ENCODE measurements at places on chromosomes 5 and 9.

DNA sequence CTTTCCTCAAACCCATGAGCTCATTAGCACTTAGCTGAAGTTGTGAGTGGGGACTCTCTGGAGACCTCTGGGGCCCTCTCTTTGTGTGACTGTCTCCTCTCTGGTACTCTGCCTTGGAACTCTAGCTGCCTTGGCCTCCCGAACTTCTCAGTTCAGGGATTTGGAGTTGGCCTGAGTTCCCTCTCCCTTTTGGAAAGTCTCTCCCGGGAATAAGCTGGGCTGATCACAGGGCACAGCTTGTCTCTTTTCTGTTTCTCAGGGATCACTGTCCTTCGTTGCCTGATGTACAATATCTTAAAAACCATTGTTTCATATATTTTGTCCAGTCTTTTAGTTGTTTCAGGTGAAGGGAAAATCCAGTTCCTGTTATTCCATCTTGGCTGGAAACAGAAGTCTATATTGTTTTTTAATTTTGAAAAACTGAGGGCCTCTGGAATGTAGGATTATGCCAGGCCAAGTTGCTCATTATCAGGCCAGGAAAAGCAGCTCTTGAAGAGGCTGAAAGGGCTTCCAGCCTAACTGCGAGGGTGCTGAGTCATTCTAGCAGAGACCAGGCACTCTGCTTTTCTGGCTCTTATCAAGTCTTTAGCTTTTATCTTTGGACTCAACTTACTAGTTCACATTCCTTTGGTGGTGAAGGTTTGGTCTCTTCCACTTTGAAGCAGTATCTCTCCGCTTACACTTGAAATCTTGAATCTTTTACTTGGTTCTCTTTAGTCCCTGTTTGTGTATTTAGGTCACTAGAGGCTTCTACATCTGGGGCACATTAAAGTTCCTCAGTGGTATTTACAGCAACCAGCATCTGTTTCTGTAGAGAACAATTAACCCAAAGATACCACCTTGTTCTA, 8.4 kb upstream of the RGS3 start:
- no peak for DNase-seq

- no peak for DNase-seq
Observed at GRCh38 chr5:139605887-139606286, 42.3 kb upstream of the CXXC5 start.

DNA sequence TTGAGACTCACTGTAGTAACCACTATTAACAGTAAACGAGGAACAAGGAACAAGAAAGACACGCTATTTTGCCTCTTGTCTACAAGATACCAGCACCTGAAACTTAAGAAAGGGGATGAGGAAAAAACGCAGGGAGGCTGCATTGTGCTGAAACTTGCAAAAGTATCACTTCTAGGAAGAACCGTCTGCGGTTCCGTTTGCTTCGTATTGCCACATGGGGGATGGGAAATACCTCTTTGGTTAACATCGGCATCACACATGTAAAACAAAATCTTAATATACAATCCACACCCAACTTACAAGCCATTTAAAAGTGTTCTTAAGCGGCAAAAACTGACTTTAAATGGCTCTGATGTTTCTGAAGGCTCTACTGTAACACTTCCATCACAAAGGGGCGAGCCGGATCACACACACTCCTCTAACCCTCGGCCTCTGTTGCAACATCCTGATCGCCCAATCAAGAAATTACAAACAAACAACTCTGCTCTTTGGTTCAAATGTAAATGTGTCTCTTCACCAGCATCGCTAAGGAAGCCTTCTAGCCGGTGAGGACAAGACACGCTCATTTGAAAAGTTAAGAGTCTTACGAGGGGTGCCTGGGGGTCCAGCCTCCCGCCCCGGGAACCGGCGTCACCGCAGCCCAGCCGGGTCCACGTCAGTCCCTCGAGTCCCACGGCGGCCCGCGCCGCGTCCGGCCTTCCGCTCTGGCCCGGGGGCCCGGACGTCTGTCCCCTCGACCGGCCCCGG, 621 bp downstream of the SEC16A start:
- DNase-seq: peak; percentile 53

DNA sequence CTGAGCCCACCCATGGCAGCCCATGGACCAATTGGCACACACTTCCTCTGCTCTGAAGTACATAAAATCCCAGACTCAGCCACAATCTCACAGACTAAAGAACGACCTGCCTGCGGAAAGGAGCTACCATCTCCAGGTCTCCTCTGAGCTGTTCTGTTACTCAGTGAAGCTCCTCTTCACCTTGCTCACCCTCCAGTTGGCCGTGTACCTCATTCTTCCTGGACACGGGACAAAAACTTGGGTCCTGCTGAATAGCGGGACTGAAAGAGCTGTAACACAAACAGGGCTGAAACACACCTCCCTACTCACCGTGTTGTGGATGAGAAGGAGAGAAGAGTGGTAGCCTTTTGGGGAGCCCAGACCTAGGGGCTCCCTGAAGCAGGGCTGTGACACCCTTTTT, 128.7 kb downstream of the GAS1 start:
- DNase-seq: no peak

DNA sequence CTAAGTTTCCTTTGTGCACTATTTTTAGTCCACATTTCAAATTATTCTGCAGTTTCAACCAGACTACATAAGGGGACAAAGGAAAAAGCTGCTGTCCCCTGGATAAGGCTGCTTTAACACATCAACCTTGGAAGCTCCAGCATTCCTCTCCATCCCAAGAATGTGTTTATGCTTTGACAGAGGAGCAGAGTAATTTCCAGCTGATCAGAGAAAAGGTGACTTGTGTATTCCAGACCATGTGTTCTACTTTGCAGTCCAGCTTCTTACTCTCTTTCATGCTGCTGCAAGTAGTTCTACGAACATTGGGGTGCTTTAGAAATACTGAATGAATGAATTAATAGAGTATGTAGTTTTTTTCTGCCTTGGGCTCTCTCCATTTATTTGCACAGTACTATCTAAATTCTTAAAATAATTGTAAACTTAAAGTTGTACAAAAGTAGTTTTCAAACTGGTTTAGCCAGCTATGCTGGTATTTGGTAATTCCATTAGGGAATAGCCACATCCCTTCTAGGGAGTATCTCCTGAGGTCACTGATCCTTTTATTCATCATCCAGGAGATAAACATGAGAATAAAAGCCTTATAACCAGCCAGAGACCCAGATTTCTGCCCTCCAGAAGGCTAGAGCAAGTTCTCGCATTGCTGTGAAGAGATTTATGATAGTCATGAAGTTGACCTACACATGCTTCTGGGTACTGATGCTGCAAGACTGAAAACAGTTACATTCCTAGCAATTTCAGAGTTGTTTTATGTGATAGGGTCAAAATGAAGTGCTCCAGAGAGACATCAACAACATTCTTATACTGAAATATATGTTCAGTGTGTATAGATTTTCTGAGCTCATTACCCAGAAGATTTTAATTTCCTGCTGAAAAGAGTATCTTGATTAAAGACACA, 215.2 kb downstream of the COMMD10 start:
- DNase-seq: no peak

- no peak for DNase-seq
Observed at GRCh38 chr9:72917892-72918509, 34.9 kb downstream of the ALDH1A1 start.

GRCh38 chr5:55991768-55992486, 2.8 kb downstream of the IL6ST start:
- no peak for DNase-seq

- DNase-seq: no peak
Observed at GRCh38 chr9:131663288-131663687, 76.6 kb downstream of the RAPGEF1 start.

DNA sequence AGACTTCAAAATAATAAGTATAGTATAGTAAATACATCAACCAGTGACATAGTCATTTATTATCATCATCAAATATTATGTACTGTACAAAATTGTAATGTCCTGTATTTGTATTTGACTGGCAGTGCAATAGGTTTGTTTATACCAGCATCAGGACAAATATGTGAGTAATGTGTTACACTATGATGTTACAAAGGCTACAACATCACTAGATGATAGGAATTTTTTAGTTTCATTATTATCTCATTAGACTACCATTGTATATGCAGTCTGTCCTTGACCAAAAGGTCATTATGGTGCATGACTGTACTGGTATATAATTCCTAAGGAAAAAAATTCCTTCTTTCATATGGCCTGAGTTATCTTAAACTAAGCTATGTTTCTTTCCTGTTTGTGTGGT, 63.6 kb upstream of the VCAN start:
- DNase-seq: no peak

- DNase-seq: no peak
Observed at GRCh38 chr9:84841931-84842330, 172.4 kb downstream of the NTRK2 start.

- DNase-seq: no peak
Observed at GRCh38 chr9:17776735-17777134, 197.9 kb downstream of the SH3GL2 start.

GRCh38 chr5:77308154-77308960, 97.9 kb downstream of the PDE8B start:
- DNase-seq: no peak

DNA sequence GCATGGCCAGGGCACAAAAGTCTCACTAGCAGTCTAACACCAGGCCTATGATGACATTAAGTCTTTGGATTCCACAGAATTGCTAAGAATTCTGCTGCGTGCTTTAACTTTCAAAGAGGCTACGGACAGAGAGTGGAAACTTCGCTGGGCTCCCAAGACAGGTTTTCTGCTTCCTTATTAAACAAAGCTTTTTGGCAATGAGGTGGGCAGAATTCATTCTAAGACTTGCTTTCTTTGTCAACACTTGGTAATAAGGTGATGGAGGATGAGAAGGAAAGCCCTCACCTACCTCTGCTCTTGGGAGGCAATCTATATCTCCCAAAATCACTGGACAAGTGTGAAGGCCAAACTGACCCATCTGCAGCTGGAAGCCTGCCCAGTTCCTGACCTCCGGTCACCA, 231.9 kb downstream of the ATPSCKMT start:
- no peak for DNase-seq

GRCh38 chr9:32705059-32705458, 69.6 kb upstream of the TAF1L start:
- no peak for DNase-seq

DNA sequence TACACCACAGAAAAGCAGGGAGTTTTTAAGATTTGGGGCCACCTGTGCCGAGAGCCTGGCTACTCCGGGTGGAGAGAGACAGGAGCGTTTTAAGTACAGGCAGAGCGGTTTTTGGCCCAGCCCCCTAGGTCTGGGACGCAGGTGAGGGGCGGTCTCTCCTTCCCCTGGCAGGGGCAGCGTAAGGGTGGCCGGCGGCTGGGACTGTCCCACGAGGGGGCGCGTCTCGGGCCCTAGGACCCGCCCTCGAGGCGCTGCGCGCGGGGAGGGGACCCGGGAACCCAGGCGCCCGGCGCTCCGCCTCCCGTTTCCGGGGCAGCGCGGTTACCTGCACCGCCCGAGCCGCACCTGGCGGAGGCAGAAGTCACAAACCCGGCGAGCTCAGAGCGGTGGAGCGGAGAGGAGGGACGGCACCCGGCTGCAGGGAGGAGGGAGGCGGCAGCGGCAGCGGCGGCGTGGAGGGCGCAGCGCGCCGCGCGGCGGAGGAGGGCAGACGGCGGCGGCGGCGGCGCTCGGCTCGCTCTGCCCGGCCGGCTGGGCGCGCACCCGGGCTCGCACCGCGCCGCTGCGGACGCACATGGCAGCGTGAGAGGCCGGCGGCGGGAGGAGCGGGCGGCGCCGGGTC, at the start of gene WWC1:
Gene WWC1, plus strand, starts transcription at position 304 of the 622 bp plus-strand sequence. CDS start 508 bp downstream, outside the sequence.
- peak; percentile 76 for DNase-seq

DNA sequence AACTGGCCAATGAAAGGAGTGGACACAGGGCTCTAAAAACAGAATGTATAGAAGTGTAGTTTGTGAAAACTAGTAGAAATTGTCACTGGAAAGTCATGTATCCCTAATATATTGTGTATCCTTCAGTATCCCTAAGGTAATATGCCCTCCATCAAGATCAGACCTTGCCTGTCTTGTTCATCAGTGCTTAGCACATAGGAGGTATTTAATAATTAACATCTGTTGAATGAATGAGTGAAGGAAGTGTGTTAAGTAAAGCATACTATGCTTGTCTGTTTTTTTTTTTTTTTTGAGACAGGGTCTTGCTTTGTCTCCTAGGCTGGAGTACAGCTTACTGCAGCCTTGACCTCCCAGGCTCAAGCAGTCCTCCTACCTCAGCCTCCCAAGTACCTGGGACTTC, 15.8 kb downstream of the GAPVD1 start:
- no peak for DNase-seq

GRCh38 chr5:10485897-10486296, 44.2 kb downstream of the ROPN1L start:
- no peak for DNase-seq

DNA sequence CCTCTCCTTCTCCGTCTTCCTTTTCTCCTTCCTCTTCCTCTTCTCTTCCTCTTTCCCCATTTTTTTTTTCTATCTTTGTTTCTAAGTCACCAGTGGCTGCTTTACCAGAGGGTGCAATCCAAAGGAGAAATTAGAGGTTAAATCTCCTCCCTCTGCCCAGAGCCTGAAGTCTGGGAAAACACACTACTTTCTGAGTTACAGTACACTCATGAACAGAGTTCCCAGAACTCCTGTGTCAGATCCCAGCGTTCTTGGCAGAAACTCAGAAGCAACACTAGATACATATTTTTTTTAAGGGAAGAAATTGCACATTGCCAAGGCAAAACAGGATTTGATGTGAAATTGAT, 189.0 kb downstream of the SNCAIP start:
- DNase-seq: no peak

GRCh38 chr5:44637916-44638869, 170.6 kb upstream of the MRPS30 start:
- no peak for DNase-seq

DNA sequence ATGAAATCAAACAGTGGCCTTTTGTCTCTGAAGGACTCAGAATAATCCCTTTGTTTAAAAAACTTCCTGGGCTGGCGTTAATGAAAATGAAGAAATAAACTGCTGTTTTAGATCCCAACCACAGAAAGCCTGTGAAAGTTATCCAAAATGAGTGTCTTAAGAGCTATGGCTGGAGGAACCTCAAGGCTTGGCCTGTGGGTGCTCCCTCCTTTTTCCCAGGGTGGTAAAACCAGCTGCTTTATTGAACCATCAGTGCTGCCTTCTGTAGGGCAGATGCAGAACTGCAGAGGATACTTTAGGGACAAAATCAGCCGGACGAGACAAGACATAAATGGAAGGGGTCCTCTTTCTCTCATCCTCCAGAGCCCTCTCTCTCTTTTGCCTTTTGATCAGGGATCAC, 100.9 kb downstream of the SMARCA2 start:
- DNase-seq: no peak

DNA sequence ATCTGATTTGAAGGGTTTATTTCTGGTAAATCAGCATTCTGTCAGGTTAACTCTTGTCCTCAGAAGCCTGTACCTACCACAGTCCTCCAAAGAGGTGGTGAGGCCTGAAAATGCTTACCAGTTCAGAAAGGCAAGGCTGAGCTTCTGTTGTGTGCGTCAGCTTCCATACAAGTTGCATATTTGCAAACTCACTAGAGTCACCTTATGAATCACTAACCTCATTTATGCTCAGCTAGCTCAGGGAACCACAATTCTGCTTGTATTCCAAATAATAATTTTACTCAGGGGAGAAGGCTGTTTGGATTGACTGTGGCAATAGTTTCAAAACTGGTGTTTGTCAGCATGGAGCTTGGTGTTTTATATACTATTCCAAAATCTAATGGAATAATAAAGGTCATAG, 355.1 kb upstream of the RFX3 start:
- DNase-seq: no peak
